ENCODE measurements at places on chromosomes 12 and 14.

DNA sequence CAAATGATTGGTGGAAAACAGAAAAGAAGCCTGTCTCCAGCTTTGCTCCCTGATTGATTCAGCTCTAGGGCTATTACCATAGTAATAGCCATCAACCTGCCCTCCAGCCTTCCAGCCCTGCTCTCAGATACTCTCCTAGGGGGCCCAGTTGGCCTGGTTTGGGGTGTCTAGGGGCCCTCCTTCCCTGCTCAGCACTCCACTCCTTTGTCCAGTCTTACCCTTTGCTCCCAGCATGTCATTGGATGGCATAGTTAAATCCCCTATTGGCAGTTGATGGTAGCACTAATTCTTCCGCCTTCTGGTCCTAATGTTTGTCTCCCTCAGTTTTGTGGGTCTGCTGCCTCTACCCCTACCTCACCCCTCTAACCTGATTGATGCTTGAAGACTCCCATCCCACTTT lies 175.4 kb upstream of the PELI2 start:
- DNase-seq: no peak

GRCh38 chr12:57029457-57029856 lies 13.1 kb upstream of the TAC3 start:
- no peak for DNase-seq

GRCh38 chr12:21545557-21545956 lies 19.5 kb downstream of the SPX start:
- no peak for DNase-seq

DNA sequence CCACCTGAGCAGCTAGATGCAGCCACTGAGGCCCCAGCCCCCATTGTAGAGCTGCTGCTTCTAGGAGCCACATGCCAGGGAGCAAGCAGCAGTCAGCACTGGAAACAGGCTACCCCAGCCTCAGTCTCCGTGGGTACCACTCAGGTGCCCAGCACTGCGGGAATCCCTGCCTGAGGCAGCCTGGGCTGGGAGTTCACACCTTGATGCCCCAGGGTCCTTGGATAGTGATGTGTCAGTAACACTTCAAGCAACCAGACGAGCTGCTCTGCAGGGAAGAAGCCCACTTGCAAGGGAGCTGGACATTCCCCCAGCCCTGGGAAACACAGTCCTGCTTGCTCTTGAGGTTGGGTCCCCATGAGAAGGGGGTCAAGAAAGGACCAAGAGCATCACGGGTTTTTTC lies 90.7 kb downstream of the ZFP36L1 start:
- no peak for DNase-seq

DNA sequence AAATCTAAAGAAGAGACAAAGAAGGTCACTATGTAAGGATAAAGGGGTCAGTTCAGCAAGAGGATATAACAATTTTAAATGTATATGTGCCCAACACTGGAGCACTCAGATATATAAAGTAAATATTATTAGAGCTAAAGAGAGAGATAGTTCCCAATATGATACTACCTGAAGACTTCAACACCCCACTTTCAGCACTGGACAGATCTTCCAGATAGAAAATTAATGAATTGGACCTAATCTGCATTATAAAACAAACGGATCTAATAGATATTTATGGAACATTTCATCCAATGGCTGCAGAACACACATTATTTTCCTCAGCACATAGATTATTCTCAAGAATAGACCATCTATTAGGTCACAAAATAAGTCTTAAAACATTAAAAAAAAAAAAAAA lies 24.1 kb upstream of the SRGAP1 start:
- no peak for DNase-seq

DNA sequence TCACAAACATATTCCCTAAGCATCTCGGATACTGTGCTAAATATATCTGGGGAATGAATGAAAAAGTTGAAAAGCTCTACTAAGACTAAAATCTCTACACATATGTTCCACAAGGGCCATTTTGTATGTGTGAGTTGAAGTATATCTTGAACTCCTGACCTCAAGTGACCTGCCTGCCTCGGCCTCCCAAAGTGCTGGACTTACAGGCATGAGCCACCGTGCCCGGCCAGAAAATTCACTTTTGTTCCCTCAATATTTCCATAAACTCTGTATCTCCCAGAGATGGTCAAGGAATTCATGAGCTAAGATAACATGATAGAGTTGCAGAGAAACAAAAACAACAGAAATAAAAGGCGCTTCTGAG lies 1.5 kb upstream of the TUBA1C start:
- DNase-seq: no peak

DNA sequence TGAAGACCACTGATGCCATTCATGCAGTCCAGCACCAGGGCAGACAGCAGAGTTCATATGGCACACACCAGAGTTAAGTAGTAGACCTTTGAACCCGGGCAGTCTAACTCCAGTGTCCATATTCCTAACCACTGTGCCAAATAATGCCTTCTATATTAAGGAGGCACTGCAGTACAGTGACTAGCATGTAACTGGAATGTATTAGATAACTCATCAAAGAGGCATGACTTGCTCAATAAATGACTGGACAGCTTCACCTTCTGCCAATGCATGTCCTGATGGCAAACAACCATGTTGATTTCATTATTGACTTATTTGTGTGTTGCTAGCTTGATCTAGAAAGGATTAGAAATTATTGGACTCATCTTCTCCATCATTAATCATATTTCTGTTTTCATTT lies 40.2 kb downstream of the DACT1 start:
- no peak for DNase-seq

DNA sequence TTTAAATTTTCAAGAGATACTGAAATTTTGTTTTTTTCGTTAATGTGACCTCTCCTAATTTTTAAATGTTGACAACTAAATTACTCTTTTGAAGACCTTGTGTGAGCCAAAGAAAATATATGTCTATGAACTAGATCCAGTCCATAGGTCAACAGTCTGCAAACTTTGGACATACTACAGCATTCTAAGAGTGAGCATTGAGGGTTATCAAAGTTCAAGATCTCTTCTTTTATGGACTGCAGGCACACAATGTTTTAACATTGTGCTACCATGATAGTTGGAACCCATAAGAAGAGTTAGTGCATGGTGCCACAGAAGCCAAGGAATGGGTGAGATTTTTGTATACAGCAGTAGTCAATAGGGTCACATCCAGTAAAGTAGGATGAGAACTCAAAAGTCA lies 43.0 kb upstream of the ACSS3 start:
- DNase-seq: no peak

- peak; percentile 80 for DNase-seq
Observed at GRCh38 chr12:120252071-120252906, 13.2 kb downstream of the PXN start.

DNA sequence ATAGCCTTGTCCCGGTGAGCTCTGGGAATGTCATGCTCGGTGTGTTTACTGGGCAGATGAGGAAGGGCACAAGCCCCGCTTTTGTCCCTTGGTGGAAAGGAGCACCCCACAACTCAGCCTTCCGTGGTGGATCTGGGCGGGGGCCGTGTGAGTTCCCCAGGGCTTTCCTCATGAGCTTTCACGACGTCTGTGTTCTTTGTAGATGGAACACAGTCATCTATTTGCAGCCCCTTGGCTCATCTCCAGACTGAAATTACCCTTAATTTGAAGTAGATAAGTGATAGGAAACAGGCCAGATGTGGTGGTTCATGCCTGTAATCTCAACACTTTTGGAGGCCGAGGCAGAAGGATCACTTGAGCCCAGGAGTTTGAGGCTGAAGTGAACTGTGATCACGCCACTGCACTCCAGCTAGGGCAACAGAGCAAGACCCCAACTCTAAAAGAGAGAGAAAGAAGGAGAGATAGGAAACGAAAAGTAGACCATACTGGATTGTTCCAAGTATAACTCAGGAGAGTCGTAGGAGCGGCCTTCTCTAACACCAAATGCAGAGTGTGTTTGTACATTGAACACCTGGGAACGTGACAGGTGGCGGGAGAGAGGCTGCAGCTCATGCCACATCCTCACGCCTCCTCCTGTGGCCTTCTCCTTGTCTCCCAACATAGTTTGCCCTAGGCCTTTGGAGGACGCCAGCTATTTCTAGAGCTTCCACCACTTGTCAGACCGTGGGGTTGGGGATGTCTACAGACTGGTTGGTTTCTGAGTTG lies 8.8 kb downstream of the P2RX4 start:
- DNase-seq: no peak

- DNase-seq: no peak
Observed at GRCh38 chr14:39268393-39268792, 34.7 kb downstream of the MIA2 start.

- no peak for DNase-seq
Observed at GRCh38 chr12:115387467-115387901, 703.5 kb upstream of the TBX3 start.

DNA sequence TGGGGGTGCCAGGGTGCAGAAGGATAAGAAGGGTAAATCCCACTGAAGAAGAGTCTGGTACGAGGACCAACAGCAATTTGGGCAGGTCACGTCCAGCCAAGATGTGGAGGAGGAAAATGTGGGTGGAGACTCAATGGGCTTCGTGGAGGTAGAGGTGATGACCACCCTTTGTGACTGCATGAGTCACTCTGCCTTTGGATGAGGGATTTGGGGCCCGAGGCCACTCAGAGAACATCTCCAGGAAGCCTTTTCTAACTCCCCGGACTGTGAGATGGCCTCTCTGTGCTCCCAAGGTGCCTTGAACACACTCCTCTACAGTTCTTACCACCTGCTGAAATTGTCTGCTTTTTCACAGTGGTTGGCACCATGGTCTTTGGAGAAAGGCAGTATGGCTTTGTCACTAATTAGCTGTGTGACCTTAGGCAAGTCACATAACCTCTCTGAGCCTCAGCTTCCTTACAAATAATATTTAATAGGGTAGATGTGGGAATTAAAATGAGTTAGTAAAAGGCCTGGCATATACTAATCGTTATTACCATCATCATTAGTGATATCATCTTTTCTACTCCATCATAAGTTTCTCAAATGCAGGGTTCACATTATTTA lies 67.0 kb upstream of the ARHGAP5 start:
- no peak for DNase-seq

DNA sequence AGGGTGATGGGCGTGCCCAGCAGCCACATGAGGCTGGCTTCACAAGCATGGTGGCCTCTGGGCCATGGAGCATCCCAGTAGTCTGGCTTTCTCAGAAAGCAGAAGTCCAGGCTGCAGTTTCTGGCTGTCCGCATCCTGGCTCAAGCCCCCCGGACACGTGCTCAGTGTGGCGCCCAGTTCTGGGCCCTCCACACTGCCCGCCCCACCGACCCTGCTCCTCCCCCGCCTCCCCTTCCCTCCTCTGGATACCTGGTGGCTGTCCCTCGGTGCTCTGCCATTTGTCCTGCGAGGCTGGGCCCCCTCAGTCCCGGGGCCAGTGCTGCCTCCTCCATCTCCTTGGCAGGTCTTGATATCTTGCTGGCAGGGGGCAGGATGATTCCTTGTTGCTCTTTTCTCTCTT lies 31.6 kb downstream of the LRCOL1 start:
- no peak for DNase-seq

DNA sequence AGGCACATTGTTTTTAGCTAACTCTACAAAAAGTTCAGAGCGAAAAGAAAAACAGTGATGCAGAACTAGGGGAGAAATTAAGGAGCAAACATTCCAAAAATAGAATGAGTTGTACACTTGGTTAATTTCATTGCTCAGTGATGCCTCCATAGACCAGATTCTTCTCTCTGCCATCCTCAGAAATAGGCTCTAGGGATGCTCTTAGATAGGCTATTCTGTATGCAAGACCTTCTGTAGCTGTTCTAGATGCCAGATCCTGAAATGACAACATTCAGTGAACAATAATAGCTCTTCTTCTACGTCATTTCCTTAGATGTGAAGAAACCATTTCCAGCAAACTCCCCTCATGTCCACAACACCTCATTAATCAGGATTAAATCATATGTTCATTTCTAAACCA lies 466.3 kb downstream of the DIO2 start:
- DNase-seq: no peak

DNA sequence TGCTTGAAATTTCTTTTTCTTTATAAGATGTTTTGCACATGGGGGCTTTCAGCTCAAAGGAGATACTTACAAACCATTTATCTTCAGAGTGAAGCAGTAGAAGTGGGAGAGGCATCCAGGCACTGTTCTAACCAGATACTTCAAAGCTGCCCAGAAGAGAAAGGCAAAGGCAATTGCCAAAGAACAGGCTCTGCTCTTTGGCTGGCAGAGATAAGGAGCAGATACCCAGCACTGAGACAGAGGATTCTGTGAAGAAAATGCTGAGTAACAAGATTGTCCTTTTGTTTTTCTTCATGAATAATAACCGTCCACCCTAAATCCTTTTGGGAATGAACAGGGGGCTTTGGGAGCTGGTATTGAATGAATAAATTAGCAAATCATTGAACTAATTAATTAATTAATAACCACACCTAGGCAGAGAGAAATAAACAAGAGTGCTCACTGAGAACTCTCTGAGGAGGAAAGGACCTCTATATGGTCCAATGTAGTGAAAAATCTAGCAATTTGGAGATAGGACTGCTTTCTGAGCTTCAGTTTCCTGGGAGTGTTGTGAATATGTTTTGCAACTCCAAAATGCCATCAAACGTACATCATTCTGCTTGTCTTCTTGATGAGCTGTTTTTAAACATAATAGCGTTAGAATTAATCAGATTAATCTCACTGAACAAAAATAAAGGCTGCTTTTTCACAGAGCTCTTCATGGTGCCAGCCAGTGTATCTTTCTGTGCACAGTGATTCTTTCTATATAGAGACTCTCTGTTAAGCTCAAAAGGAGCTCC lies 192.8 kb upstream of the AMIGO2 start:
- DNase-seq: no peak

DNA sequence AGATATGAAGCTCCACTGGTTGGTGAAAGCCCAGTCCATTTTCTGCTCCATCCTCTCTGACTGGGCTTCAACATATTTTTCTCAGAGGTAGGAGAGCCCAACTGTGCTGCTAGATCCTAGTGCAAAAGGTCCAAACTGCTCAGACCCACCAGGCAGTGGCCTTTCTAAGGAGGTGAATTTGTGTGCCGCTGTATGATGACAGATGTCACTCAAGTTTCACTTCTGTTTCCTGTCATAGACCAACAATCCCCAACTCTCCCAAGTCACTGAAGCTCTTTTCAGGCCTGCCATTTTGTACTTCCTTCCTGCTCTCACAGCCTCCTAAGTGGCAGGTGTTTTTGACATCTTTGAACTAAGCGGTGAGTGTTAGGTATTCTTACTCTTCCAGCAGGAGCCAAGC lies 16.4 kb upstream of the RNASE4 start:
- no peak for DNase-seq

DNA sequence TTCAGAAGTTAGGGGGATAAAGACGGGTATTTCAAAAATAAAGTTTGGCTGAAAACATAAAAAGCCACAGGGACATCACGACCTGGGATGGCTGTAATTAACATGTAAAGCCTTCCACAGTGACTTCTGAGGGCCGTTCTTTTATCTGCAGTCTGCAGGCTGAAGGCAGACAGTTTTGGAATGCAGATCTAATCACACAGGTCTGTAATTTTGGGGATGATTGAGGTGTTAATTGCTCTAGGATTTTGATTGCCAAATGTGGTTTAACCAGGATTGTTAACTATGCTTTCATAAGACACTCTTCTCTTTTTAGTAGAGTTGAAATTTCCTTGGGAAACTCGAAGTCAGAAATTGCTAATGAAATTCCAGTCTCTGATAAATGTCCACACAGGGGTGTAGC lies 355.5 kb downstream of the ATP23 start:
- no peak for DNase-seq

- peak; percentile 50 for DNase-seq
Observed at GRCh38 chr14:102316338-102316742, 3.2 kb upstream of the ZNF839 start.
